ENCODE measurements at places on chromosomes 1 and 21.

- no peak for DNase-seq
These were observed 31.5 kb downstream of the OLIG1 start for GRCh38 chr21:33101300-33101911.

DNA sequence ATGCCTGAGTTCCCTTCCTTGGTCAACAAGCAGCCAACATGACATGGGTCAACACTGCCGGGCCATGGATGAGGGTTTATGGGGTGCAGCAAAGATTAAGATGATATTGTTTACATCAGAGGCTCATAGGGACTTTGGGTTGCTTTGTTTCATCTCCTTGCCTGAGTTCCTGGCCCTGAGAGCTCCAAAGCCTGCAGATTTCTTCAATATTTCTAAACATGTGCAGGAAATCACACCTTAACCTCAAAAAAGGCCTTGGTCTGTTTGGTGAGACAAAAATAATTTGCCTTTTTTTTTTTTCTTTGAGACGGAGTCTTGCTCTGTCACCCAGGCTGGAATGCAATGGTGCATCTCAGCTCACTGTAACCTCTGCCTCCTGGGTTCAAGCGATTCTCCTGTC, 876 bp downstream of the SLAMF8 start:
- DNase-seq, result no peak

DNA sequence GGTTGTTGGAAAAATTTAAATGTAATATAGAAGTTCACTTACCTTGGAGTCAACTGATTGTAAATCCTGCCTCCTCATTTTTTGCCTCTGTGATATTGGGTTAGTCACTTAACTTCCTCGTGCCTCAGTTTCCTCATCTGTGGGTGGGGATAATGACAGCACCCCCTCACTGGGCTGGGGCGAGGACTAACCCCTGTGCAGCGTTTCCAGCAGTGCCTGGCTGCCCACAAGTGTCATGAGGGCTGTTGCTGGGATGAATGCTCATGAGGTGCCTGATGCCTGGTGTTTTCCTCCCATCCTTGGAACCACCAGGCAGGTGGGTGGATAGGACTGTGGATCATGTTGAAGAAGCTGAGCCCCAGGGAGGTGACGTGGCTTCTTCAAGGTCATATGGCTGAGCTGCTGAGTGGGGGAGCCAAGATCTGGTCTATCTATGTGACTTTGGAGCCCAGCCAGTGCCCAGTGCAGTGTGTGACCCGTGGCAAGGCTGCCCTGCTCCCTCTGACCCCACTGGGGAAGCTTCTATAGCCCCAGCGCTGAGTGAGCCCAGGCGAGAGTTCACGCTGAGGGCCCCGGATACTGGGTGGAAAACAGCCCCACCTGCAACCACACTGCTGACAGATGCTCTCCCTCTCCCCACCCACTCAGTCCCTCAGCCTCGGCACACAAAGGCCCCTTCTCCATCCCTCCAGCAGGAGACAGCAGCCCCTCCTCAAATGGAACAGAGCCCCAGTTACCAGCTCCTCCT, 446.0 kb downstream of the PTPRU start:
- DNase-seq, result no peak

DNA sequence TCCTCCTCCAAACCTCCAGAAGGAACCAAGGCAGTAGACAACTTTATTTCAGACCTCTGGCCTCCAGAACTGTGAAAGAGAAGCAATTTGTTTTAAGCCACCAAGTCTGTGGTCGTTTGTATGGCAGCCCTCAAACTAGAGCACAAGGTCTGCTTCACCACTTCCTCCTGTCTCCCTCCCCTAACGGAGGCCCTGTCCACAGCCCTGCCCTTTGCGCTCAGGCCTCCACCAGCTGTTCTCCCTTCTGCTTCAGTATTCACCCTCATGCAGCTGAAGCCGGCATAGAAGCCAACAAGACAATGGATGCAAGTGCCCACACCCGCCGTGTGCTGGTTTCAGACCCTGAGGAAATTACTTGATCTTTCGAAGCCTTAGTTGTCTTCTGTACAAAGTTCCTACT, 364.1 kb downstream of the HHAT start:
- peak; percentile 21 for DNase-seq

DNA sequence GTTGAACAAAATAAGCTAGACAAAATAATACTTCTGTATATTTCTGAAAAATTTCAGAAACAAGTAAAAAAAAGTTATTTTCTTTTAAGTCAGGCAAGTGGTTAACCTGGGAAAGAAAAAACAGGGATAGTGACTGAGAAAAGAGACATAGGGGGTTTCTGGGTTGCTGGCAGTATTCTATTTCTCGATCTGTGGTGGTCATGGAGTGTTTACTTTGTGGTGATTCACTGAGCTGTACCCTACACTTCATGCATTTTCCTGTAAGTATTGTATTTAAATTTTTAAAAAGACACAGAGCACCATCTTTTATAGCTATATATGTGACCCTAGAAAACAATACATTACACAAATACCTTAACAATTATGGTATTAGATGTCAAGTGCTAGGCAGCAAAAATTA, 58.2 kb downstream of the ZNF644 start:
- no peak for DNase-seq

GRCh38 chr1:81505831-81506230, 294.9 kb upstream of the ADGRL2 start:
- DNase-seq, result no peak

- no peak for DNase-seq
These were observed 32.1 kb downstream of the IL12RB2 start for GRCh38 chr1:67339623-67340343.

GRCh38 chr1:87959236-87959635, 630.6 kb downstream of the LMO4 start:
- DNase-seq, result no peak

DNA sequence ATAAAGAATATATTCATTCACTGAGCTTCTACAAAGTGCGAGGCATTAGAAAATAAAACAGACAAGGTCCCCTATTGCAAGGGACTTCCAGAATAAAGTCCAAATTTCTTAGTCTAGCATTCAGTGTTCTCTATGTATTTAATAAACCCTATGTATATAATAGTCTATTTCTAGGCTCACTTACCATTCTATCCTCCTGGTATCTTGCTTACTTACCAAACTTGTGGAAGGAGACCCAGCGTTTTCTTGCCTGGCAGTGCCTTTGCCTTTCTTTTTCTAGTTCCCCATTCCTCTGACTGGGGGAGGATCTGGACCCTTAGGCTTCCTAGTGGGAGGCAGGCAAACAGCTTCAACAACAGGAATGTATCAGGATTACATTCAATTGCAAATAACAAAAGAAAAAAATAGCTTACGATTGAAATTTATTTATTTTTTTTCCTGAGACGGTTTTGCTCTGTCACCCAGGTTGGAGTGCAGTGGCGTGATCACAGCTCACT, 690 bp upstream of the RNF19B start:
- no peak for DNase-seq

DNA sequence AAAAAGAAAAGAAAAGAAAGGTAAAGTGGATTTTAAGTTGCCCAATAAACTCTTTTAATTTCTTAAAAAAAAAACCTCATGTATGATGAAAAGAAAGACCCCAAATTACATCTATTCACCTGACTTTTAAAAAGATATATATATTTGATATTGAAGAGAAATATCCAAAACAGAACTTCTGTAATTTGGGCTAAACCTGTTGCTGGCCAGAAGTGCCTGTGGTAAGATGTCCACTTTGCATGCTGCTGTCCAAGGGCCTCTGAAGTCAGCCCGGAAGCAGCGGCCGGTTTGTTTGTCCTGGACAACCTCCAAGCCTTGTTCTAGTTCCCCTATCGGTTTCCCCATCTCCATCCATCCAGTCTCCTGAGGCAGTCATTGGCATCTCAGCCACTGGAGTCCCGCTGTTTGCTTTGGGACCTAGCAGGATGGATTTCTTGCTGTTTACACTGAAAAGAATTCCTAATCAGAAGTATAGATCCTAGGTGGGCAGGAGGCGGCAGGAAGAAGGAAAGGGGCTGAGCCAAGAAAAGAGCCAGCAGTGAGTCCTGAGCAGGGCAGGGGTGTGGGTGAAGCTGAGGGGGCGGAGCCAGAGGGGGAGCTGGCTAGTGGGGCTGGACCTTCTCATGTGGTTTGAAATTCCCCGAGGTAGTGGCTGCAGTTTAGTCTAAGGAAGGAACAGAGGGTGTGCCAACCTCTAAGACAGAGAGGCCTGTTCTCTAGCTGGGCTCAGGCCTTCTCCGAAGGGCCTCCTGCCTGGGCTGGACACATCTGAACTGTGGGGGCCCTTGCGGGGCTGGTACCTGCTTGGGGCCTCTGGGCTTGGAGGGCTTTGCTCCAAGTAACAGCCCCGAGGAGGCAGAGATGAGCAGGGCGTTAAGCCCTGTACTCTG, 3.3 kb downstream of the NCMAP start:
- peak; percentile 80 for DNase-seq

DNA sequence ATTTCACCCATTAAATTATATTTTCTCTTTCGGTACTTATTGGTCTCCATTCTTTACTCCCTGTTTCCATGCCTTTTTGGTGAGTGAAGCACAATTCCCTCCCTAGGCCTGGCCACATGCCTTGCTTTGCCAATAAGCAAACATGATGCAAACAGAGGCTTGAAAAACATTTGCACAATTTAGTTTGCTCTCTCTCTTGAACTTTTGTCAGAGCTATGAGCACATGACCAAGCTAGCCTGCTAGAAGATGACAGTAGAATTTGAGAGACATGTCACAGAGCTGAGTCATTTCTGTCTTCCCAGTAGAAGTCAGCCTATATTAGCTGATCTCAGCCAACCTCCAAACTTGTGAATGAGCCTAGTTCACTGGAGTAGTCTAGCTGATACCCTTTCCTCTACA, 24.6 kb downstream of the ANGPTL3 start:
- DNase-seq, result peak; percentile 0

- no peak for DNase-seq
These were observed 89.2 kb downstream of the GPR88 start for GRCh38 chr1:100627054-100627716.

DNA sequence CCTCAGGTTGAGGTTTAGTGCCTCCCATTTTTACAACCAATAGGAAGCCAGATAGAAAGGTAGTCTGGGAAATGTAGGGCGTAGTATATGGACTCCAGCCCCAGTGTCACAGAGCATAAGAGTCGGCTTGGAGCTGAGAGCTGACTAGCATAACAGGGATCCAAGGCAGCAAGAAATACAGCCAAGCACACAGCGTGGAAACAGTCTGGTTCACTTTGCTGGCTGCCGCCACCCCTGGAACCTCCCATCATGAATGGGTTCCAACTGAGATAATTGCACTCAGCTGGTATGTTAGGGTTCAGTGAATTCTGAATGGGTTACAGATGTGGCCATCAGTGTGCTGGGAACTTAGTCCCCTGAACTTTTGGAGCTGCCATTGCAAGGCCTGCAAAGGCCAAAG, 76.7 kb upstream of the GPR88 start:
- no peak for DNase-seq

DNA sequence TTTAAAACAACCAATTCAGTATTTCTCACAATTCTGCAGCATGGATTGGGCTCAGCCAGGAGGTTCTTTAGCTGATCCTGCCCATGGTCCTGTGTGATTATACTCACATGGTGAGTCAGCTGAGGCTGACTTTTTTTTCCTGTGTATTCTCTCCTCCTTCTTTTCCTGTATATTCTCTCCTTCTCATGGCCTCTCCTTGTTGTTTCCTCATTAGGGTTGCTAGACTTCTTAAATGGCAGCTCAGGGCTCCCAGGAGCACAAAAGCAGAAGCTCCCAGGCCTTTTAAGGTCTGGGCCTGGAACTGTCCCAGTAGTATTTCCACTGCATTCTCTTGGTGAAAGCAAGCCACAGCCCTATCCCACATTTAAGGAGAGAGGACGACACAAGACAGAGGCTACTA, 26.8 kb downstream of the VANGL1 start:
- no peak for DNase-seq

- DNase-seq, result no peak
These were observed 5.7 kb downstream of the SLC6A17 start for GRCh38 chr1:110155878-110156522.

- no peak for DNase-seq
These were observed at the start of gene ARID4B for GRCh38 chr1:235327559-235328270. Gene ARID4B (minus strand): TSS chr1:235328179. CDS start chr1:235326919, 1,260 bp downstream.

- no peak for DNase-seq
These were observed 154.1 kb downstream of the TGFBR3 start for GRCh38 chr1:91731815-91732214.

DNA sequence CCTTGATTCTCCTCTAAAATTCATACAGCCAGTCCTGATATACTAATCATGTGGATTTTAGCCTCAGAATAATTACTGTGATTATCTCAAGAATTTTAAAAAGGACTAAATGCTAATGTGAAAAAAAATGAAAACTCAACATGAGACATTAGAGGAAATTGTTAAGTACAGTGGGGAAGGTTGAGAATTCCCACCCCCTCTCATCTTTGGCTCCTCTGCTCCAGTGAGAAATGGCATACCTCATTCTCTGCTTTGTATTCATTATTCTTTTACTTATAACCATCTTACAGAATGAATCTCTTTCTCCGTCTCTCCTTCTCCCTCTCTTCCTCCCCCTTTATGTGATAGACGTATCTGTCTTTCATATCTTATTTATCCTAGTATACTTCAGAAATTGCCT, 70.9 kb downstream of the DIRAS3 start:
- no peak for DNase-seq

DNA sequence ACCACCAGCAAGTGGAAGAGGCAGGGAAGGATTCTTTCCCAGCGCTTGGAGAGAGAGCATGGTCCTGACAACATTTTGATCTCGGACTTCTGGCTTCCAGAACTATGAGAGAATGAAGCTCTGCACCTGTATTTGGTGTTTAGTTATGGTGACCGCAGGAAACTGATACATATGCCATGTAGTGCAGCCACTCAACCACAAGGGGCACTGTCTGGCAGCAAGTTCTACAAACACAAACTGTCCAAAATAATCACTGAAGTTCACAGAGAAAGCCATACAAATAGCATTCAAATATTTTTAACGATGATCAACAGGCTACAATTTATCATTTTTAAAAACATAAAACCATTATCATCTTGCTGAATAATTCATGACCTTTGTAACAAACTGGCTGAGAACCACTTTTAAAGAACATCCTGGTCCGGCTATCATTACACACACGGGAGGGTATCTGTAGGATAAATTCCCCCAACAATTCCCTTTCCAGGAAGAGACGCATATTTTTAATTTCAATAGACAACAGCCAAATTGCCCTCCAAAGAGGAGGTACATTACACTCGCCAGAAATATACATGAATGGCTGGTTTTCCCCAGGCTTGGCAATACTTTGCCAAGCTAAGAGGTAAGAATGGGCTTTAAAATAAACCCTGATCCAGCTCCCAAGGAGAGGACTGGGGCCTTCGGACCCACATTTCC, 9.2 kb upstream of the CBR3 start:
- DNase-seq, result peak; percentile 54

GRCh38 chr1:115456441-115456961, 118.5 kb upstream of the NGF start:
- DNase-seq, result no peak

GRCh38 chr1:204278251-204278650, 64.5 kb upstream of the GOLT1A start:
- no peak for DNase-seq

GRCh38 chr1:9233241-9233941, 1.2 kb upstream of the H6PD start:
- DNase-seq, result peak; percentile 62

DNA sequence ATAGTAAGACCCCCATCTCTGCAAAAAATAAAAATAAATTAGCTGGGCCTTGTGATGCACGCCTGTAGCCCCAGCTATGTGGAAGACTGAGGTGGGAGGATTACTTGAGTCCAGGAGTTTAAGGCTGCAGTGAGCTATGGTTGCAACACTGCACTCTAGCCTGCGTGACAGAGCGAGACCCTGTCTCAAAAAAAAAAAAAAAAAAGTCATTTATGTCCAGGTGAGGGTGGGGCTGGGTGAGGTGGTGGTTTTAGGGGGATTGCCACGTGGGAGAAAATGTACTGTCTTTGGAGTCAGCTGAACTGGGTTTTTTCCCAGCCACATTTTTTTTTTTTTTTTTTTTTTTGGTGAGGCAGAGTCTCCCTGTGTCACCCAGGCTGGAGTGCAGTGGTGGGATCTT, 6.7 kb downstream of the PIK3CD start:
- DNase-seq, result no peak
